MM.1S (cell line): ENCODE measurements at places on chromosomes 12 and 14.
A peak's percentile ranks its signal among the peaks of the same experiment; 100 is the strongest.

DNA sequence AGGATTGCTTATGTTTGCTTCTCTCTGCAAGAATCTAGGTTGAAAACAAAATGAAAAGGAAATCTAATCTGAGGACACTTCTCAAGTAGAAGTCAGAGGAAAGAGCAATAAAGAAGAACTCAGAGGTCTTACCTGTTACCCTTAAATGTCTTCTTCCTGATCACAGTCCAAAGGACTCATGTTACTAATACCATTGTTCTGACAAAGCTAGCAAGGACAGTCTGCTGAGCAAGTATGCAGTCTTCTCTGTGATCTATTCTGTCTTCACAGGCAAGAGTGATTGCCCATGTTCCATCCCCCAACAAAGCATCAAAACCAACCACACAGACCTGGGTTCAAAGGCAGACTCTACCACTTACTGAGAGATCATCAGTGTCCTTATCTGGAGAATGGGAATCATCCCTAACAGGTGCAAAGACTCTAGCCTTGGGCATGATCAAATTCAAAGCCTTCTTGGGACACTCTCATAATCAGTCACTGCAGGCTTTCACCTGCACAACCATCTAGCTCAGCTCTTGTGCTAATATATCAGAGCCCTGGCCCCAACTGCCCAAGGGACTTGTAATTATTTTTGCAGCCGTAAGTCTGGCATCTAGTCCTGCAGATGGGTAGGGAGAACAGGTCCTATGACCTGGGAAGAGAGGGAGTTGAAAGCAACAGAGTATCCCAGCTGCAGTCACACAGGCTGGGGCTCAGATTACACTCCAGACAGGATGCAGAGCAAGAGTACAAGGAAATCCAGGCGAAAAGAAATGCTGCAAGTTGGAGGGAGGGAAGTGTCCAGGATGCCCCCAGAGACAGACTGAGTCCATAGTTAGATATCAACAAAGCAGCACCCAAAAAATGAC is 97.9 kb upstream of the NUDT4 start:
- DNase-seq: no peak

GRCh38 chr14:95527387-95528002 is 7.4 kb upstream of the GLRX5 start:
- DNase-seq: peak; percentile 34

- no peak for DNase-seq
These were observed 340.2 kb downstream of the AEBP2 start for GRCh38 chr12:19779395-19780056.

- no peak for DNase-seq
These were observed 2.8 kb downstream of the TMX1 start for GRCh38 chr14:51242545-51243490.

DNA sequence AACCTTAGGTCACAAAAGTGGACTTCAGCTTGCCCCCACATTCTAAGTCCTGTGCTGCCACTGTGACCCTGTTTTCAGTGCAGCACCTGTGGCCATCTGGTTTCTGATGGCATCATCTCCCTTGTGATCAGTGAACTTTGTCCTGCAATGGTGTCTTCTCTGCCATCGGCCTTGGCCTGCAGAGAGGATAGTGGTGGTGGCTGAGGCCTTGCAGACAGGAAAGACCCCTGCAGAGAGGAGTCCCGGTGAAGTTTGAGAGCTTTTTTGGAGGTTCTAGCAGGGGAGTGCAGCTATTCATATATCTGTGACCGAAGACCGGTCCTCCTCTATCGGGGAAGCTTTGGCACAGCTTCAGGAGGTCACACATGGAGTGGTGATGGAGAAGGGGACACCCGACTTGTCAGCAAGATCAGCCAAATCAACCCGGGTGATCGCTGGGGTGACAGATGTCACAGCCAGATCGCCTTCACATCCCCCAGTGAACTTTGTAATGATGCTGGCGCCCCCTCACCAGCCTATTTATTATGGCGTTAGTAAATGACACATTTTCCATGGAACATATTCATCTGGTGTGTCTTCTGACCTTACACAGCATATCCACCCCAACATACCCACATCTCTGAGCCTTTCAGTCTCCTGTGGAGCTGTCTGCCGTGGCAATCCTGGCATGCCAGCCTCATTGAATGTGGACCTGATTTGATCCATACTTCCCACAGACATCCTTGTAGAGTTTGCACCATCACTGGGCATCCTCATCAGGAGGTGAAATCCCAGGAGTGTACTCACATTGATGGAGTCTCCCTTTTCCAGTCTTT is 136.1 kb downstream of the PAPOLA start:
- no peak for DNase-seq

DNA sequence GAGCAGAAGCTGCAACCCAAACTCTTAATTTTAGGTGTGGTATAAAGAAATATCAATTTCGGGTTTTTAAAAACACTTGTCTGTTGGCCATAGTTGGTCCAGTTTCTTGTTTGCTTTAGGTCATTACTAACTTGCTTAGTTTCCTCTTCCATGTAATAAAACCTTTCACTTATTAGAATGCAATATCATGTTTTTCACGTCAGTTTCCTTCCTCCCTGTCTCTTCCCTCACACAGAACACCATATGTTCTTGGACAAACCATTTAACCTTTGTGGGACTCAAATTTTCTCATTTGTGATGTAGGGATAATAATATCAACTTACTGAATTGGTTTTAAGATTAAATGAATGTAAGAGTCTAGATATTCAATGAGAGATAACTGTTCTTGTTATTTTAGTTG is 22.9 kb downstream of the PMCH start:
- DNase-seq: no peak

GRCh38 chr12:50660425-50660822 is 103.5 kb upstream of the ATF1 start:
- DNase-seq: no peak
